ENCODE measurements at places on chromosomes 6 and 20. TPM values are rescaled to one million over a fixed set of nuclear protein-coding genes. Genes with fewer than 3 reads are reported as not detected.

- H3K4me3 ChIP-seq = no peak overlapping the region
- no peak for DNase-seq
- peaks cover 9% of the 10 kb centered on the region for H3K4me1 ChIP-seq
- no peaks in the 10 kb centered on the region for H3K36me3 ChIP-seq
- no peak overlapping the region for H3K27ac ChIP-seq
These were observed 22.2 kb upstream of the MRPS18A start for GRCh38 chr6:43709654-43710303.

- no peaks in the 10 kb centered on the region for H3K4me1 ChIP-seq
- no peak overlapping the region for H3K4me3 ChIP-seq
- H3K27me3 ChIP-seq = no peaks in the 10 kb centered on the region
- no peak for DNase-seq
- H3K36me3 ChIP-seq = no peaks in the 10 kb centered on the region
- no peak overlapping the region for H3K27ac ChIP-seq
These were observed 12.1 kb downstream of the CEP85L start for GRCh38 chr6:118639054-118639964.

DNA sequence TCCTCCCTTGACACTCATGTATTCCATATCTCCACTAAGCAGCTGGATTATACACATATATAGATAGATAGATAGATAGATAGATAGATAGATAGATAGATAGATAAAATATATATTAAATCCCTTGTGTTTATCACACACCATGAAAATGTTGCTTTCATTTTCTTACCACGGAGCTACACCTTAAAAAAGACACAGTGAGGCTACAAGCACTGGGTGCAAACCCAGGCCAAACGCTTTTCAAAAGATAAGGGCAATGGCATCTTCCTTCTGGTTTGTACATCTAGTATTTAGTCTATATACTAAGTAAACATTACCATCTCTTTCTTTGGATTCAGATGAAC lies 377.1 kb downstream of the ESR1 start:
- peak overlapping the region; percentile 48 for H3K4me3 ChIP-seq
- DNase-seq = no peak
- peaks cover 14% of the 10 kb centered on the region for H3K36me3 ChIP-seq
- H3K27ac ChIP-seq = peak overlapping the region; percentile 82
- no peaks in the 10 kb centered on the region for H3K27me3 ChIP-seq

DNA sequence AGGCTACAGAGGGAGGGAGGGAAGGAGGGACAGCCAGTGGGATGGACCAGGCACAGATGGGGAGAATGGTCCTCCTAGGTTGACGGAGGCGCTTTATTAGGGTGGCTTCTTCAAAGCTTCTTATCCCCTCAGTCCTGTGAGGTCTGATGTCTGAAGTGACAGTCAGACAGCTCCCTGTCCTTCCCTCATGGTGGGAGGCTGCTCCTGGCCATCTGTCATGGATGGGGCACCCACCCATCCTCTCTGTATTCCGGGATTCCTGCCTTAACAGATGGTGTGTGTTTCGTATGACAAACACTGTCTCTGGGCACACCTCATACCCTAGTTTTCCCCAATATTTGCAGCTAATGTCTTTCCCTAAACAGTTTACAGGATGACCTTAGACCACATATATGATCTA lies 7.9 kb downstream of the RIN2 start:
- no peak overlapping the region for H3K4me3 ChIP-seq
- no peaks in the 10 kb centered on the region for H3K4me1 ChIP-seq
- no peak overlapping the region for H3K27ac ChIP-seq

DNA sequence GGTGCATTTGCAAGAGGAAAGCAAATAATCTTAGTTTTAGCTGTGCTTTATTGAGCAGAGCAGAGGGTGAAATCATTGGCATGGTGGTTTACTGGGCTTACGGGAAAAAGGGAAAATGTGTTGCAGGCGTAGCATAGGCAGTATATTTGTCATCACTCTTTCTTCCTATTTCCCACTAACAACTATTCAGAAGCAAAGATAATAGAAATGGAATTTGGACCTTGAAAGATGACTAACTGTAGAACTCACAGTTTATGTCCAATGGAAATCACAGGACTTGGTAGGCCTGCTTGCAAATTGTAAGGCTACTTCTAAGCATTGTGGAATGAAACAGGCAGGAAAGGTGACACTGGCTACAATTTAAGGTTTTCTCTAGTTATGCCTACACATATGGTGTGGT lies 611.9 kb upstream of the MAN1A1 start:
- no peaks in the 10 kb centered on the region for H3K27me3 ChIP-seq
- no peaks in the 10 kb centered on the region for H3K36me3 ChIP-seq
- H3K4me3 ChIP-seq = no peak overlapping the region
- DNase-seq = no peak

- DNase-seq = no peak
- H3K27ac ChIP-seq = no peak overlapping the region
- peaks cover 73% of the 10 kb centered on the region for H3K27me3 ChIP-seq
- H3K36me3 ChIP-seq = no peaks in the 10 kb centered on the region
These were observed 14.0 kb downstream of the POM121L2 start for GRCh38 chr6:27297857-27298730.

DNA sequence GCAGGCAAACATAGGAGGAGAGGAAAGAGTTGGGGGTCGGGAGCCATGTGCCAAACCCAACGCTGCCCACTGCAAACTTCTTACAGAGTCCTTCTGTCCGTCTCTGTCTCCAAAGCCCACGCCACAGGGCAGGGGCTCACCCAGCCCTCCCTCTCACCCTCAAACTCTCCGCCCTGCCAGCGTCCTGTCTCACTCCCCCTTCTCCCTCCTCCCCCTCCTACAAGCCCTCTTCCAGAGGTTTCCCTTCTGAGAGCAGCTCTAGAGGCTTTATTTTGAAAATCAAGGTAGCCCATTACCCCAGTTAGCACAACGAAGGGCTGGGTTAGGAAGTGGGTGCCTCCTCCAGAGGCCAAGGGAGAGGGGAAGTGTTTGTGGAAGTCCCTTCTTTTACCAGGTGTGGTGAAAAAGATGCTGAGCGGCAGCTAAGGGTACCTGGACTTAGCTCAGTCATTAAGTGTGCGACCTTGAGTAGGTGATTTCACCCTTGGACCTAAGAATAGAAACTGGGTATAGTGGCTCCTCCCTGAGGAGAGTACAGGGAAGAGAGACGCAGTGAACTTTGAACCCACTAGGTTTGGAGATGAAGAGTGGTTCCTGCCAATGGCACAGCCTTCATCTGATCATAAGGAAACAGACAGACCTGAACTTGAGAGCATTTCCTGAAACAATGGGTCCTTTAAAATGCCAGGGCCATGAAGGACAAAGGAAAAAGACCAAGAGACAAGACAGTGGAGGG lies 123.8 kb downstream of the BANF2 start:
- H3K4me1 ChIP-seq = no peaks in the 10 kb centered on the region
- no peaks in the 10 kb centered on the region for H3K27me3 ChIP-seq
- no peak overlapping the region for H3K27ac ChIP-seq
- H3K36me3 ChIP-seq = no peaks in the 10 kb centered on the region

- no peak overlapping the region for H3K4me3 ChIP-seq
- DNase-seq = no peak
These were observed 11.3 kb downstream of the CST7 start for GRCh38 chr20:24960302-24960801.

- DNase-seq = no peak
- H3K27ac ChIP-seq = no peak overlapping the region
- no peaks in the 10 kb centered on the region for H3K4me1 ChIP-seq
- H3K27me3 ChIP-seq = no peaks in the 10 kb centered on the region
- H3K4me3 ChIP-seq = no peak overlapping the region
- no peaks in the 10 kb centered on the region for H3K36me3 ChIP-seq
These were observed 15.5 kb downstream of the TPD52L1 start for GRCh38 chr6:125169058-125169457.

GRCh38 chr6:27076116-27076515 lies 171.4 kb upstream of the PRSS16 start:
- H3K27me3 ChIP-seq = peaks cover 6% of the 10 kb centered on the region
- no peaks in the 10 kb centered on the region for H3K36me3 ChIP-seq

- H3K27ac ChIP-seq = no peak overlapping the region
- no peaks in the 10 kb centered on the region for H3K36me3 ChIP-seq
- no peak overlapping the region for H3K4me3 ChIP-seq
- peaks cover 7% of the 10 kb centered on the region for H3K4me1 ChIP-seq
- DNase-seq = no peak
These were observed 189.8 kb downstream of the ZDHHC14 start for GRCh38 chr6:157570752-157571151.

GRCh38 chr6:105753207-105753606 lies 332.9 kb upstream of the PRDM1 start:
- H3K27me3 ChIP-seq = no peaks in the 10 kb centered on the region
- no peaks in the 10 kb centered on the region for H3K36me3 ChIP-seq
- H3K27ac ChIP-seq = no peak overlapping the region
- no peak for DNase-seq

GRCh38 chr6:151627689-151628444 lies 134.1 kb downstream of the CCDC170 start:
- no peaks in the 10 kb centered on the region for H3K4me1 ChIP-seq
- DNase-seq = no peak
- no peaks in the 10 kb centered on the region for H3K27me3 ChIP-seq
- no peaks in the 10 kb centered on the region for H3K36me3 ChIP-seq
- H3K27ac ChIP-seq = no peak overlapping the region

DNA sequence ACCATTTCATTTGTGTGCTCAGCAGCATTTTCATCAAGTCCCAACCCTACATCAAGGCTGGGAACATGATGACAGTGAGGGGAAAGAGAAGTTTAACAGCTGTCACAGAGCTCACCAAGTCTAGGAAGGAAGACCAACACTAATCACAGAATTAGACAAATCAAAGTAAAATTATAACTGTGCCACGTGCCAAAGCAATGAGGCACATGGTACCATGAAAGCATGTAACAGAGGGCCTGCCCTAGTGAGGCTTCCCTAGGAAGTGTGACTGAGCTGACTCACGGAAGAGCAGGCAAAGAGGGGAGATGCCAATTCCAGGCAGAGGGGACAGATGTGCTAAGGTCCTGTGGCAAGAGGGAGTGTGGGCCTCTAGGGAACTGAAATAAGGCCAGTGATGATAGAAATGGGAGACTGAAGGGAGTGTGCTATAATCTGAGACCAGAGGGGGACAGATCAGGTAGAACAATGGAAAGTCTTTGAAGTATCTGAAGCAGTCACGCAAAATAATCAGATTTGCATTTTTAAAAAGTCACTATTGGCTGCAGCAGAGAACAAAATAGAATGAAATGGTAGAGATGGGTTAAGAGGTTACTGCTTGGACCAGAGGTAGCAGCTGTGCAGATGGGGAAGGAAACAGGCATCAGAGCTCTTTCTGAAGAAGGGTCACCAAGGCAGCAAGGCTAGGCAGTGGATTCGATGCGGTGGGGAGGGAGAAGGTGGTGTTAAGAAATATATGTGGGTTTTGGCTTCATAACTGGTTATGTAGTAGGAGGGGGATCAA lies 86.8 kb downstream of the GPR6 start:
- H3K36me3 ChIP-seq = no peaks in the 10 kb centered on the region
- H3K27me3 ChIP-seq = no peaks in the 10 kb centered on the region
- no peak overlapping the region for H3K4me3 ChIP-seq
- peaks cover 9% of the 10 kb centered on the region for H3K4me1 ChIP-seq
- H3K27ac ChIP-seq = no peak overlapping the region

- peaks cover 6% of the 10 kb centered on the region for H3K36me3 ChIP-seq
- H3K27me3 ChIP-seq = no peaks in the 10 kb centered on the region
- H3K4me3 ChIP-seq = no peak overlapping the region
- H3K27ac ChIP-seq = peak overlapping the region; percentile 19
- DNase-seq = no peak
These were observed 81.7 kb upstream of the RIPOR2 start for GRCh38 chr6:25017486-25017885.

The ADGB gene
- total RNA-seq = not detected

The LAMA2 gene
- 5.3 TPM for total RNA-seq

The CPXM1 gene
- 0.49 TPM for total RNA-seq

The MYO6 gene
- total RNA-seq = 9.2 TPM

The CENPW gene
- total RNA-seq = 1.4 TPM

The TREML2 gene
- total RNA-seq = 3.0 TPM

The REM1 gene
- total RNA-seq = not detected

The CEP162 gene
- total RNA-seq = 11.2 TPM

The TRIM40 gene
- total RNA-seq = not detected

The PIGU gene
- total RNA-seq = 11.1 TPM

The NOTCH4 gene
- 2.6 TPM for total RNA-seq

The PLEKHG1 gene
- 1.4 TPM for total RNA-seq

The ALDH8A1 gene
- total RNA-seq = 1.8 TPM

The CST2 gene
- total RNA-seq = not detected

Data from natural killer cell (primary cell).